ENCODE measurements at places on chromosomes 5 and 9.

- no peak for DNase-seq
Observed at GRCh38 chr9:95083086-95083768, 234.3 kb downstream of the FANCC start.

- no peak for DNase-seq
Observed at GRCh38 chr5:179313849-179314521, 31.3 kb downstream of the ADAMTS2 start.

GRCh38 chr5:151020304-151021110 is at the start of gene GPX3:
Gene GPX3, plus strand, starts transcription at chr5:151020591. Its CDS starts 64 bp downstream, at chr5:151020655.
- no peak for DNase-seq

GRCh38 chr5:174736331-174736721 is 11.9 kb downstream of the MSX2 start:
- DNase-seq = no peak

DNA sequence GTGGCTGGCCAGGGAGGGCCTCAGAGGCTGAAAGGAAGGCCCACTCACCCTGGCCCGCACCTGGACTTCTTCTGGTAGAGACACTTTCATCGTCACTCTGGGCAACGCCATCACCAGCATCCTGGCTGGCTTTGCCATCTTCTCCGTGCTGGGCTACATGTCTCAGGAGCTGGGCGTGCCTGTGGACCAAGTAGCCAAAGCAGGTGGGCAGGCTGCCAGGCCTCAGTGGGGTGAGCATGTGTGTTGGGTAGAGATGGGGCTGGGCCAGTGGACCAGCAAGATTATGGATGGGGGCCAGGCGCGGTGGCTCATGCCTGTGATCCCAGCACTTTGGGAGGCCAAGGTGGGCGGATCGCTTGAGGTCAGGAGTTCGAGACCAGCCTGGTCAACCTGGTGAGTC is 12.6 kb downstream of the SLC6A7 start:
- no peak for DNase-seq

GRCh38 chr5:37836592-37837413 is 3.0 kb downstream of the GDNF start:
- DNase-seq = no peak

GRCh38 chr5:17819783-17820182 is 185.5 kb downstream of the TAF11L14 start:
- DNase-seq = no peak

GRCh38 chr9:137972355-137972987 is 94.9 kb downstream of the CACNA1B start:
- DNase-seq = no peak

- DNase-seq = no peak
Observed at GRCh38 chr9:5879419-5880181, 11.1 kb upstream of the MLANA start.

DNA sequence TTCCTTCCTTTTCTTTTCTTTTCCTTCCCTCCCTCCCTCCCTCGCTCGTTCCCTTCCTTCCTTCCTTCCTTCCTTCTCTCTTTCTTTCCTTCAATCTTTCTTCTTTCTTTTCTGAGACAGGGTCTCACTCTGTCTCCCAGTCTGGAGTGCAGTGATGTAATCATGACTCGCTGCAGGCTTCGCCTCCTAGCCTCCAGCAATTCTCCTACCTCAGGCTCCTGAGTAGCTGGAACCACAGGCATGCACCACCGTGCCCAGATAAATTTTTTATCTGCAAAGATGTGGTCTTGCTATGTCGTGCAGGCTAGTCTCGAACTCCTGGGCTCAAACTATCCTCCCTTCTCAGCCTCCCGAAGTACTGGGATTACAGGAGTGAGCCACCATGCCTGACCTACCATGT is 81.4 kb downstream of the SPATA31C2 start:
- DNase-seq = no peak

- DNase-seq = no peak
Observed at GRCh38 chr9:93902051-93902779, 52.9 kb downstream of the BARX1 start.

DNA sequence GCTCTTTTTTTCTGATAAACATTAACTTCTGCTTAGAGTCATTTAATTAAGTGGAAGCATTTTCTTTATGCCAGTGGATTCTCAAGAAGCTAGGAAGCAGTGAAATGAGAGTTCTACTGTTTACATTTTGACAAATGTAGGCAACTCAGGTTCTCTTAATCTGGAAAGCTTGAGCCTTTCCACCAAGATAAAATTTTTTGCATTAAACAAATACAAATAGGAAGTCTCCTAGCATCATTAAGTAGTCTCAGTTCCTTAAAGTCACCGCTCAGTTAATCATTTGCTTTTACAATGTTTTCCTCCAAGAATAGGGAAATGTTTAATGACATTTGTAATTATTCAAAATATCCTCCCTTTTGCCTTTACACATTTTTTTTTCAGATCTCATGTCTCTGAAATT is 290.4 kb upstream of the PDE4D start:
- no peak for DNase-seq

GRCh38 chr9:112112941-112113681 is 62.0 kb downstream of the SUSD1 start:
- DNase-seq = no peak

GRCh38 chr5:55350754-55351153 is 43.0 kb downstream of the MTREX start:
- no peak for DNase-seq

GRCh38 chr5:113005454-113005853 is 28.9 kb downstream of the DCP2 start:
- no peak for DNase-seq

DNA sequence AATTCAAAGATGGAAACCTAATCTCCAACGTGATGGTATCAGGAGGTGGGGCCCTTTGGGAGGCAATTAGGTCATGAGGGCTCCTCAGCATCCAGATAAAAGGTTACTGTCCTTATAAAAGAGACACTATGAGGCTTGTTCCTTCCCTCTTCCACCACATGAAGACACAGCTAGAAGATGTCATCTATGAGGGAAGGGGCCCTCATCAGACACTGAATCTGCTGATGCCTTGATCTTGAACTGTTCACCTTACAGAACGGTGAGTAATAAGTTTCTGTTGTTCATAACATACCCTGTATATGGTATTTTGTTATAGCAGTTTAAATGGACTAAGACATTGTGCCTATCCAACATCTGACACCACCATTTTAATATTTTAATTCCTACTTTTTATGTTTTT is 19.7 kb upstream of the CCNH start:
- DNase-seq = no peak

- no peak for DNase-seq
Observed at GRCh38 chr9:109846776-109847175, 66.8 kb downstream of the PALM2AKAP2 start.

GRCh38 chr5:149212198-149212951 is 59.3 kb upstream of the AFAP1L1 start:
- DNase-seq = no peak

DNA sequence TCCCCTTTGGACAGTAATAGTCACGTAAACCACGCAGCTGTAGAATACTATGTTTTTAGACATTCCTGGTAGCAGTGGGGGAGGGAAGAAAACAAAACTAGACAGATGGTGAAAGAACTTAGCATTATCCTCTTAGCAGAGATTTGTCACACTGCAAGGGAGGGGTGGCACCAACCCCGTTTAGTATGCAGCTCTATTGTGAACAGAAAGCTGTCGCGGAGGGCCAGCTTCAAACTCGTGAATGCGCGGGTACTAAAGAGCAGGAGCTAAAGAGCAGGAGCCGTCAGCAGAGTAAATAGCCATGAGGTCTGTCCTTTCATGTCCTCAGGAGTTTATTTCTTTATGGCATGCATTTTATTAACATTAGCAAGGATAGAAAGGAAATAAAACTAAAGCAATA is 141.9 kb upstream of the SLC12A2 start:
- peak; percentile 25 for DNase-seq

GRCh38 chr9:14089051-14089803 is 224.7 kb downstream of the NFIB start:
- DNase-seq = no peak

GRCh38 chr9:95607507-95607906 is 90.7 kb upstream of the PTCH1 start:
- DNase-seq = no peak

GRCh38 chr9:86034863-86035734 is 64.3 kb downstream of the GOLM1 start:
- peak; percentile 15 for DNase-seq

DNA sequence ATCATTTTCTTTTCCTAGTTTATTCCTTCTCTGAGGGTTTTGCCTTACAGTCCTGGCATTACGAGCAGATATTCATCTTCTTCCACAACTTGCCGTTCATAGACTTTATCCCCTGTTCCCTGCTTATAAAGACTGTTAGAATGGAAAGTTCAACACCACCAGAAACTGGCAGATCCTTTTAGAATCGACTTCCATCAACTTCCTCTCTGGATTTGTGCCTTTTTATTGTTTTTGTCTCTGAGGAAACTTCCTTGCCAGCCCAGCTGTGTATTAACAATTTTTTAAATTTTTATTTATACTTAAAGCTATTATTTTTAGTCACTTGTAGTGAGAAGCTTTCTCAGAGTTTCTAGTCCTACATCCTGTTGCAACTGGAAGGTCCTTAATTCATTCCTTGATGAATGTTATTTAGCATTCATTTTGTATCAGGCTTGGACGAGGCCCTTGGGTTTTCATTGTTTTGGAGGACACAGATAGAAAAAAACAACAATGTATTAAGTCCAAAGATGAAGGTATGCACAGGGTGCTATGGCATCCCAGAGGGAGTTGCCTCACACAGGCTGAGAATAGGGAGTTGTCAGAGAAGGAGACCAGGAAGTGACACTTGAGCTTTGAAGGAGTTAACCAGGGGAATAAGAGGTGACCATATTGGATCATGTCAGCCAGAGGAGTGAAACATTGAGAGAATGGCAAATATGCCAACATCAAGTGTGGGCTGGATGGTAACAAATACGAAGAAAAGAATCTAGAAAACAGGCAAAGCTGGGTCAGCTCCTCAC is 81.3 kb downstream of the ADAMTSL1 start:
- DNase-seq = no peak

- no peak for DNase-seq
Observed at GRCh38 chr9:120922404-120923195, 4.0 kb downstream of the TRAF1 start.

- no peak for DNase-seq
Observed at GRCh38 chr9:87524061-87524460, 26.4 kb downstream of the DAPK1 start.

- DNase-seq = no peak
Observed at GRCh38 chr9:215631-216155, 1.0 kb downstream of the DOCK8 start.

- DNase-seq = no peak
Observed at GRCh38 chr5:114266374-114266773, 95.5 kb upstream of the KCNN2 start.
